Type B pancreatic cell (in vitro differentiated cells): ENCODE measurements at places on chromosomes 16 and 17. TPM values are rescaled to one million over a fixed set of nuclear protein-coding genes. Genes with fewer than 3 reads are reported as not detected.

DNA sequence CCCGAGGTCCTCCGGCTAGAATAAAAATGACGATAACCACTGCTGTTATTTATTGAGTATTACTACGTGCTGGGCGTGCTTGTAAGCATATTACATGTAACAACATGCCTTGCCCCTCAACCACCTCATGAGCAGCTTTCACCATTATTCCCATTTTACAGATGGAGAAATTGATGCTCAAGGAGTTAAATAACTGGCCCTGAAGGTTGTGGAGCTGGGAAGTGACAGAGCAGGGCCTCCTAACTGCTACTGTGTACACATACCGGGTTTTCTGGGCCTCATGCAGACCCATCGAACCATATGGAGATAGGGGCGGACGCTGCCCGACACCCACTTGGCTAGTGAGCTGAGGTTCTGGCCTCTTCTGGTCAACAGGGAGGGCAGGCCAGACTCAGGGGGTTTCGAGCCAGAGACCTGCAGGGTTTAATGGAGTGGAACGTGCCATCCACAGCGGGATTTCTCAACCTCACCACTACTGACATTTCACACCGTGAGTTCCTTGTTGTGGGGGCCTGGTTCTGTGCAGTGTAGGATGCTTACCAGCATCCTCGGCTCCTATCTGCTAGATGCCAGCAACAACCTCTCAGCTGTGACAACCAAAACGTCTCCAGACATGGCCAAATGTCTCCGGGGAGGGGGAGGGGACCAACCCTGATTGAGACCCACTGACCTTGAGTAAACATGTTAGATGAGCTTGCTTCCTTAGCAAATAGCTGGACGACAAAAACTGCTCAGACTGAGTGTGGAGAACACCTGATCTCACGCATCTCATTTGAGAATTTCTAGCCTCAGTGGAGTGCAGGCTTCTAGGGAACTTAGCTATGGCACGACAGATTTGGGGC lies 432.0 kb downstream of the SLC39A11 start:
- no peak for DNase-seq

DNA sequence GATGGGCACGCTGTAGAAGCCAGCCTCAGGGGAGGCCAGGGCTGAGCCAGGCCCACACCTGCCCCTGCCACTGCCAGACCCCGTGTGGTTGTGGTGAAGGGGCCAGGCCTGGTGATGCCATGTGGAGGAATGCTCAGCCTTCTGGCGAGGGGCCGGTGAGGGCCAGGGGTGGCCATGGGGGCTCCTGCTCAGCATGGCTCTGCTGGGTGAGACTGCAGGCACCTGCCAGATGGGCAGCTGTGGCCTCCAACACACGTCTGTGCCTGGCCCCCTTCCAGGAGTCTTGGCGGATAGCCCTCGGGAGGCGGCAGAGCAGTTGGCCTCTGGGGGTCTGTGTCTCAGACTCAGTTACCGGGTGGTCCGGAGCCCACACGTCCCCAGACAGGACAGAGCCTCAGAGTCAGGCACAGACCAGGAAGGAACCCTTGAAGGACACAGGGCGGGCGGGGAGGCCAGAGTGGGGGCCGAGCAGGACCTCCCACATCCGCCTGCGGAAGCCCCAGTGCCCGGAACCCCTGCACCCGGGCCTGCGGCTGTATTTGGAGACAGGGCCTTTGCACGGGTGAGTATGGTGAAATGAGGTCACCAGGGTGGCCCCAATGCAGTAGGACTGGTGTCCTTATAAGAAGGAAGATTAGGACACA lies 22.5 kb upstream of the CHMP6 start:
- no peak for DNase-seq

DNA sequence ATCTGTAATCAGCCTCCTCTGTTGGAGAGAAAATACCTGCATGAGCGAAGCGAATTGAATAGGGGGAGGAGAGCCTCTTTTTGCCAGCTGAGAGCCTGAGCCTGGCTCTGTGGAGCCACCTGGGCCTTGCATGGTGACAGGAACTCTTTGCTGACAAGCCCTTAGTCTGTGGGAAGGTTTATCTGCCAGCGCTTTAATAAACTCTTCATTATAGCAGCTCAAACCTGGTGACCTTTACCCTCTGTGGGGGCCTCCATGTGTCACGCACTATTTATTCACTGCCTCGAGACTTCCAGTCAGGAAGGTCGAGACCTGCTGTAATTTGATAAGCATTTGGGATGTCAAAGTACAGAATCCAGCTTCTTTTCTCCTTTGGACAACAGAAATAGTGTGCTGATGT lies 282.6 kb downstream of the CBLN1 start:
- peak; percentile 42 for DNase-seq

DNA sequence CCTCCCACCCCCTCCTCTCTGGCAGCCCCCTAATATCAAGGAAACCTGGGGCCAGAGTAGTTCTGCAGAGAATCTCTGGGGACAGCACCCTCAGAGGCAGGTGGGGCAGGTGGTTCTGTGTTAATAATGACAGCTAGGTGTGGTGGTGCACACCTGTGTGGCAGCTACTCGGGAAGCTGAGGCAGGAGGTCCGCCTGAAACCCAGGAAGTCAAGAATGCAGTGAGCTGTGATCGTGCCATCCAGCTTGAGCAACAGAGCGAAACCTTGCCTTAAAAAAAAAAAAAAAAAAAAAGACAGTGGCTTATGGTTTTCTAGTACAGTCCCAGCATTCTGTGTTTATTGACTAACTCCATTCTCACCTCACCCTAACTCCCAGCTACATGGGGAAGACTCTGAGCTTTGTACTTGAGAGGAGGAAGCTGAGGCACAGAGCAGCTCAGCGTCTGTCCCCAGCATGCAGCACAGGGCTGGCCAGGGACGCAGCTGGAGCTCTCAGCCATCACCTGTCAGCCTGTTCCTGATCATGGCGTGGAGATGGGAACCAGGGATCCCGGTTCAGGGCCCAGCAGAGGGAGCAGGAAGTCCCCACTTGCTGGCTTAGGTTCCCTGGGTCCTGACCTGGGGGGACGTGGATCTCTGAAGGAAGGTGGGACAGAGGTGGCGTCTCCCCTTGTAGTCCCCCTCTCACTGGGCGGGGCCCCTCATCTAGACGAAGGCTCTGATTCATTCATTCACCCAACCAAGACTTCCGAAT lies 6.1 kb downstream of the DBNDD1 start:
- no peak for DNase-seq

DNA sequence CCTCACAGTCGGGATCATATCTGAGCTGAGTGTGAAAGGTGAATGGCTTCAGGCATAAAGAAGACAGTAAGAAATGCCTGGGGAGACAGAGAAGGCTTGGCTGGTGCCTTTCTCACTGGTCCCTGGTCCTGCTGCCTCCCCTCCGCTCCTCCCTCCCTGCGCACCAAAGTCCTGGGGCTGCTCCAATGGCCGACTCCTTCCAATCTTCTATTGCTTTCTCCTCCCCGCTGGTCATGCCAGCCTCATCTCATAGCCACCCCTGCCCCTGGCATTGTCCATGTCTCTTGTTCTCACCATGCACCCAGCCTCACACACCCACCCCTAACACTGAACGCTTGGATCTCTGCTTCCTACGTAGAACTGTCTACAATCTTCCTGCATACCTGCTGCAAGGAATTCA lies 18.0 kb downstream of the TLE7 start:
- DNase-seq: no peak

GRCh38 chr17:79666111-79666510 lies 55.3 kb upstream of the RBFOX3 start:
- DNase-seq: no peak

DNA sequence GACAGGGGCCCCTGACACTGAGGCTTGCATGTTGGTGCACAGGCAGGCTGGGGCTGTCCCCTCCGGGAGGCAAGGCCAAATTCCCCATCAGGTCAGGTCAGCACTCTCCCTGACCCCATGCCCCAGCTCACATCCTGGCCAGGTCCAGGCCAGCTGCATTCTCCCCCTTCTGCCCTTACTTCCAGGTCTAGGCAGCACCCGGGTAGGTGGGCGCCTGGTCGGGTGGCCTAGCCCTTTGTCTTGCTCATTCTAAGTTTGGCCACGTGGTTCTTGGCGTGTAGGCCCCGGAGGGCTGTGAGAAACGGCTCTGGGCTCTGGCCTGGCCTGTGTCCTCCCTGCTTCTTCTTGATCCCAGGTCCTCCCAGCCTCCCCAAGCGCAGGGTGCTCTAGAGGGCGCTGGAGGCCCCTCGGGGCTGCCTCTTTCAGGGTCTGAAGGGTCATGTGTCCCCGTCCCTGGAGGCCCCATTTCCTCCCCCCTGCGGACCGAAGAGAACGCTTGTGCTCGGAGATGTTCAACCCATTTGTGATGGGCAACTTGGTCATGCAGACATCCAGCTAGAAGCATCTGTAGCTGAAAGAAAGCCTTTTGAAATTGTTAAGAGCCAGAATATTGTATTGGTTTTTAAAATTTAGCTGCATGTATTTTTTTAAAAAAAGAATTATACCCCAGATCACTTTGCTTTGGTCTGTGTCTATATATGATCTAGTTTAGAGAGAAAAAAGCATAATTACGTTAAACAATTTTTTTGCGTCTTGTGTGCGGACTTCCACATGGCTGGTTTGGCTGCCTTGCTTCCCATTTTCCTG lies 6.7 kb downstream of the BAHCC1 start:
- DNase-seq: no peak

- DNase-seq: no peak
These were observed 643 bp downstream of the HIGD1B start for GRCh38 chr17:44848257-44848795.

GRCh38 chr16:48385253-48386150 lies at the start of gene SIAH1:
Gene SIAH1 (minus strand): TSS chr16:48385413. CDS start chr16:48362428, 22,985 bp downstream.
- DNase-seq: peak; percentile 95

GRCh38 chr17:78357177-78357586 lies 2.7 kb downstream of the SOCS3 start:
- no peak for DNase-seq

GRCh38 chr17:70080541-70081347 lies 5.7 kb downstream of the KCNJ16 start:
- no peak for DNase-seq

GRCh38 chr16:8721336-8722024 lies 47.1 kb downstream of the ABAT start:
- no peak for DNase-seq

DNA sequence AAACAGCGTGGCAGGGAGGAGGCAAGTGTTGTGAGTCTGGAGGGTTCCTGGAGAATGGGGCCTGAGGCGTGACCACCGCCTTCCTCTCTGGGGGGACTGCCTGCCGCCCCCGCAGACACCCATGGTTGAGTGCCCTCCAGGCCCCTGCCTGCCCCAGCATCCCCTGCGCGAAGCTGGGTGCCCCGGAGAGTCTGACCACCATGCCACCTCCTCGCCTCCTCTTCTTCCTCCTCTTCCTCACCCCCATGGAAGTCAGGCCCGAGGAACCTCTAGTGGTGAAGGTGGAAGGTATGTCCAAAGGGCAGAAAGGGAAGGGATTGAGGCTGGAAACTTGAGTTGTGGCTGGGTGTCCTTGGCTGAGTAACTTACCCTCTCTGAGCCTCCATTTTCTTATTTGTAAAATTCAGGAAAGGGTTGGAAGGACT lies at the start of gene CD19:
CD19 (plus strand) TSS at position 171 of the 425 bp plus-strand sequence; CDS start at position 201, 30 bp downstream.
- DNase-seq: no peak

- DNase-seq: no peak
These were observed 36.9 kb downstream of the SOST start for GRCh38 chr17:43721537-43722268.

- no peak for DNase-seq
These were observed 15.3 kb downstream of the TBCD start for GRCh38 chr17:82767041-82767754.

GRCh38 chr17:15744885-15745284 lies 12.8 kb downstream of the TBC1D26 start:
- DNase-seq: no peak

GRCh38 chr17:55704401-55704800 lies 18.3 kb downstream of the TMEM100 start:
- no peak for DNase-seq

GRCh38 chr16:20865420-20866131 lies 34.6 kb downstream of the DCUN1D3 start:
- DNase-seq: no peak

GRCh38 chr16:7456211-7456610 lies 123.6 kb downstream of the RBFOX1 start:
- no peak for DNase-seq

GRCh38 chr17:43175213-43176118 lies 4.5 kb downstream of the NBR1 start:
- DNase-seq: no peak

DNA sequence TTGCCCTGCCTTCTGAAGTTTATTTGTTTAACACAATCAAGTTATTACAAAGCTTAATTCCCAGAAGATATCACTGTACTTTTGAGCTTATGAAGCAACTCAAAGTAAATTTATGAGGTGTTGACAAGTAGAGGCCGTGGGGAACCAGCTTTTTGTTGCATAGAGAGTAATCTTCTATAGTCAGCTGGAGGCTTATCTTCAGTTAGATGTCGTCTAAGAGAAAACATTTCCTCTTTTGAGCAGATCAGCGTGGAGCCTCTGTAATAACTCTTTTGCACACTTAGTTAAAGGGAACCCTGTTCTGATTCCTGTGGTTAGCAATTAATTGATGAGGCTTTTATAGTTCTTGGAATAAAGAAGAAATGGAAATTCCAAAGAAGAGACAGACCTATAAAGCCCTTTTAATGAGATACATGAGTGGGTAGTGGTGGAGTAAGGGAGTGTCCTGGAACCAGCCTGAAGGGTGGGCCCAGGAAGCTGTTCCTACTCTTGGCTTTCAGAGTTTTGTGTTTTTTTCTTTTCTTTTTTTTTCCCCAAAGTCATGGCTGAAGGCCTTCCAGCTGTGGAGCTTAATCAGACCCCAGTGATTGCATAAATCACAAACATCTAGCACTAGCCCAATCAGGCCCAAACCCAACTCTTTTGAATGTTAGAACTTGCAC lies 28.9 kb upstream of the MAP3K14 start:
- DNase-seq: no peak

MYH2 gene
- not detected in 2 replicates for total RNA-seq

DHX38 gene
- 62.7 and 75.6 TPM in 2 replicates for total RNA-seq

PAQR4 gene
- total RNA-seq: 18.1 and 23.8 TPM in 2 replicates

ZNF48 gene
- total RNA-seq: 14.5 and 21.1 TPM in 2 replicates

CDK3 gene
- 11.5 and 14.1 TPM in 2 replicates for total RNA-seq

ASGR1 gene
- total RNA-seq: 7.5 and 9.7 TPM in 2 replicates

CYGB gene
- 2.5 and 10.0 TPM in 2 replicates for total RNA-seq

CPHXL2 gene
- total RNA-seq: not detected in 2 replicates

KRTAP4-3 gene
- total RNA-seq: not detected in 2 replicates

LAT gene
- 3.8 and 8.5 TPM in 2 replicates for total RNA-seq
